ENCODE measurements at places on chromosomes 1 and 21.

- no peak for DNase-seq
These were observed 7.0 kb downstream of the S100A10 start for GRCh38 chr1:151986501-151987190.

DNA sequence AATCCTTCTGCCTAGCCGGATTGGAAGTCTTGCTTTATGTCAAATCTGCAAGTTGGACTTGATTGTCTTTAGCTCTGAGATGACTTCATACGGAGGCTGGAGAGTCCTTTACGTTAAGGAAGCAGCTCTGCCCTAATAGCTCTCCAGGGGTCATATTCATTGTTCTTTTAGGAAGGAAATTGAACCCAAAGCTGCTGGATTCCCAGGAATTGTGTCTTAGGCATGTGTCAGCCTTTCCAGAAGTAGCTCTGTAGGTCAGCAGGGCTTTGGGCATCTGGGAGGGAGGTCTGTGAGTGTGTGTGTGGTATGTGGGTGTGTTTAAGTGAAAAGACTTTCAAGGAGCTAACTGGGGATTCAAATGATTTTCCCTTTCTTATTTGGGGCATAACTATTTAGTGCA, 82.4 kb downstream of the ABCA4 start:
- no peak for DNase-seq

GRCh38 chr21:44555200-44555875, 3.3 kb downstream of the KRTAP10-3 start:
- no peak for DNase-seq

- DNase-seq = no peak
These were observed 29.8 kb downstream of the DBT start for GRCh38 chr1:100219883-100220282.

GRCh38 chr21:33308586-33309490, 15.9 kb upstream of the IFNAR1 start:
- no peak for DNase-seq
